ENCODE measurements at places on chromosomes 3 and 15. TPM values are rescaled to one million over a fixed set of nuclear protein-coding genes. Genes with fewer than 3 reads are reported as not detected.
A peak's percentile ranks its signal among the peaks of the same experiment; 100 is the strongest.

Gene MOBP
- total RNA-seq = not detected

GRCh38 chr15:64875641-64876223 lies 34.0 kb downstream of the PLEKHO2 start:
- DNase-seq = no peak

Gene NOX5
- total RNA-seq = not detected

- DNase-seq = no peak
Measured at GRCh38 chr15:39777496-39777895, 5.1 kb downstream of the FSIP1 start.

DNA sequence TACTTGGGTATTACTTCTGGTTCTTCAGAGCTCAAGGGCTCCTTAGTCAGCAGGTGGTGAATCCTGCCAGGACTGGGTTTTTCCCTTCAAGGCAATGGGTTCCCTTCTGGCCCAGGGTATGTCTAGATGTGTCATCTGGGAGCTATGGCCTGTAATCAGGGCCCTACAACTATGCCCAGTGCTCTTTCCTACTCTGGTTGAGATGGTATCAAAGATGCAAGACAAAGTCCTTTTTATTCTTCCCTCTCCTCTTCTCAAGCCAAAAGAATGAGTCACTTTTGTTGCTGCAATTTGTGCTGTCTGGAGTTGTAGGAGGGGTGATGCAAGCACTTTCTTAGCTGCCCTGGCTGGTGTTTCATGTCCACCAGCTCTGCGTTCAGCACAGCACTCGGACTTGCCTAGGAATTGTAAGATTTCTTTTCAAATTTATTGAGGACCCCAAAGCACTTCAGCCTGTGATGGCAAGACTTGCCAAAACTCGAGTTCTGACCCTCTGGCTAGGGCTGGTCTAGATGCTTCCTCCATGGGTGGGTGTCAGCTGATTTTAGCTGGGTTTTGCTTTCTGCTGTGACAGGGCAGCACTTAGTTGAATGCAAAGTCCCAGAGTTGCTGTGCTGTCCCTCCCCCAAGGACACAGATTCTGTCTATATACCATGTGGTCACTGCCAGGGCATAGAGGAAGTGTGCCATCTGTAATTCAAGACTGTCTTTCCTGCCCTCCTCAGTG lies 129.2 kb upstream of the CBLB start:
- peak; percentile 42 for DNase-seq

GRCh38 chr15:33028495-33028894 lies 166.0 kb downstream of the FMN1 start:
- peak; percentile 57 for DNase-seq

Gene LOXL1
- total RNA-seq = 14.6 TPM

DNA sequence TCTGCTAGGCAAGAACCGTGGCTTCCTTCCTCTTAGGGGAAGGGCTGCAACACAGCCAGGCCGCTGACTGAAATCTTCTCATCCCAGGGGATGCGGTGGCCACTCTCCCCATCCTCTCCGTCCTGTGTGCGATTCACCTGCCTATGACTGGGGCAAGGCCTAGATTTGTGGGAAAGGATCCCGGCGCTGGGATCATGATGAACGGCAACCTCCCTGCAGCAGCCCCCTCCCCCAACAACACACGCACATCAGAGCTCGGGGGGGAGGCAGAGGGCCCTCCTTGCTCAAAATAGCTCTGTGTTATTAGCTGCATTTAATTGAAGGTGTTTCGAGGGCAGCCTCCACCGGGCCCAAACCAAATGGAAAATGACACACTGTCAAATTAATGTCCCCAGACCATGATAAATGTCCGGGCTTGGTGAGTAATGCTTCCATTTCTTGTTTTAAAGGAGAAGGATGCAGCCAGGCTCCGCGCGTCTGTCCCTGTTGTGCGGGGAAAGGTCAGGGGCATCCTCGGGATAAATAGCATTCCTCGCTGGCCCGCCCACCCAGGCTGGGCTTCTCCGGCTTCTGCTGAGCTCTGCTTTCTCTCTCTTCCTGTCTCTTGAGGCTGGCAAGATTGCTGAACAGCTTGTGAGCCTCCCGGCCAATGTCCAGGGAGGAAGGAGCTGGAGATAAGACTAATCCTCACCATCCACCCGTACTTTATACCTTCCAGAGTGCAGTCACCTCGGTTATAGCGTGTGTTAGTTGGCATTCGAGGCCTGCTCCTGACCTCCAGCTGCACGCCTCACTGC lies 56.4 kb upstream of the TLE3 start:
- DNase-seq = peak; percentile 60

- no peak for DNase-seq
Measured at GRCh38 chr3:16802389-16802788, 82.4 kb upstream of the PLCL2 start.

DNA sequence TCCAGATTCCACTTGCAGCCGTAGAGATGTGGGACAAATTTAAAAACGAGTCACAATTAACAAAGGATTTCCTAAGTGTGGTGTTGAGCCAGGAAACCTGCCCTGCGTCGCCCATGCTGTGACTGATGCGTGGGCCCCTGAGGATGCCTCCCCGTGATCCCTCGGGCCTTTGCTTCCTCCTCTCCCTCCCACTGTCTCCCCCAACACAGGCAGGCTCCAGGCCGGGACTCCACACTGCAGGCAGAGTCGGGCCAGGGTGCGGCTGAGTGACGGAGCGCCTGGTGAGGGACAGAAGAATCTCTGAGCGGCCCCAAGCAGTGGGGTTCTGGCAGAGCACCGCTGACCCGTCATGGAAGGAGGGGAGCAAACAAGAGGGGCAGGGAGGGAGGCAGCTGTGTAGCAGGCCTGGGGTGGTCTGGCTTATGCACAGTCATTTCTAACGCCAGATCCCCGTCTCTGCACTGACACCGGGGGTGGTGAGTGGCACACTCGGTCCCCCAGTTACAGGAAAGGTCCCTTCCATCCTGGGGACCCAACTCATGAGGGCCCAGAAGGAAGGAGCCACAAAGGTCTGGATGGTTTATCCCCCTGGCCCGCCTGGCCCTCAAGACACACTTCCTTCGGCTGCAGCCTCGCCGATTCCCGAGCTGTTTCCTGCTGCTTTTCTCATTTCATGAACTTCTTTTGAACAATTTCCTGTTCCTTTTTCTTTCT lies 91.0 kb downstream of the XXYLT1 start:
- DNase-seq = no peak

- DNase-seq = no peak
Measured at GRCh38 chr3:186307594-186308221, 54.3 kb downstream of the DGKG start.

DNA sequence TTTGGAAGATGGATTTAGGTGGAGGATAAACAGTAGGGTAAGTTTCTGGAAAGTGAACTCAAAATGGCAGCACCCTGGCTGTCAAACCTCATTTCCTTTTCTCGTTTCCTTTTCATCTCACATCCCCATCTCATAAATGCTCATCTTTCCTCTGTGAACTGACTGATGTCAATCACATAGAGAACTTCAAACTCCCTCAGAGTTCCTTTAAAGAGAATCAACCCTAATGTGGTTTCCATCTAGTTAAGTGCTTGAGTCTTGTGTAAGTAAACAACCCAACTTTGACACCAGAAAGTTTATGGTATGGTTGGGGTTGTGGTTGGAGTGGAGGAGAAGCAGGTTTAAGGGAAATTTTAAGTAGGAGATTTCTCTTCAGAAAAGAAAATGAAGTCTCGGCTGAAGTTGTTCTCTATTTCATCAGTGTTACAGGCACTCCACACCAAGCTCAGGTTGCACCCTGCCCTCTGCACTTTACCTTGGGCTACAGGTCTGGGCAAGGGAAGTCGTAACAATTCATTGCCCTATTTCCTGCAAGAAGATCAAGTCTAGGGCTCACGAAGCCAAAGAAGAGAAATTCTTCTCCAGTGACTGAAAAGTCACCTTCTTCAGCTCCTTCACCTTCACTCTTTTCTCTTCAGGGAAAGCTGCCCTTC lies 34.4 kb upstream of the TNIK start:
- no peak for DNase-seq

- no peak for DNase-seq
Measured at GRCh38 chr15:68681836-68682235, 103.0 kb downstream of the CORO2B start.

GRCh38 chr3:183387797-183388196 lies 40.6 kb downstream of the MCF2L2 start:
- DNase-seq = no peak

Gene GLCE
- 7.6 TPM for total RNA-seq

Gene UTS2B
- total RNA-seq = 0.19 TPM

GRCh38 chr15:70014860-70015490 lies 82.7 kb downstream of the TLE3 start:
- DNase-seq = no peak

Gene NUP210
- 2.7 TPM for total RNA-seq

DNA sequence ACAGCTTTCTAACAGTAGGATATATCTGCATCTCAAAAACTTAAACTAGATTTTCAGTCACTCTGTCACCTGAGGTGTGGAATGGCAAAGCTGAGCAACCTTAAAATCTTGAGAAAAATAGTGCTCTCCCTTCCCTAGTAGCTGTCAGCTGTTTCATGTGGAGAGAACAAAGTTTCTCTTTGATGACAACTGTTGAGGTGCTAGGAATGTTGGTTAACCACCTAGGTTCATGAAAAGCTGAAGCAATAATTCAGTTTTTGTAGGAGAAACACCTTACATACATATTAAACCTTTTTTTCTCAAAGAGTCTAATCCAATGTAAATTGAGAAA lies 40.8 kb downstream of the TCF12 start:
- no peak for DNase-seq

Gene CDV3
- total RNA-seq = 145 TPM

GRCh38 chr3:151275091-151275490 lies 3.3 kb downstream of the P2RY14 start:
- DNase-seq = no peak

GRCh38 chr15:82126346-82126745 lies 80.5 kb upstream of the MEX3B start:
- DNase-seq = no peak

Gene ZNF660
- 0.73 TPM for total RNA-seq

DNA sequence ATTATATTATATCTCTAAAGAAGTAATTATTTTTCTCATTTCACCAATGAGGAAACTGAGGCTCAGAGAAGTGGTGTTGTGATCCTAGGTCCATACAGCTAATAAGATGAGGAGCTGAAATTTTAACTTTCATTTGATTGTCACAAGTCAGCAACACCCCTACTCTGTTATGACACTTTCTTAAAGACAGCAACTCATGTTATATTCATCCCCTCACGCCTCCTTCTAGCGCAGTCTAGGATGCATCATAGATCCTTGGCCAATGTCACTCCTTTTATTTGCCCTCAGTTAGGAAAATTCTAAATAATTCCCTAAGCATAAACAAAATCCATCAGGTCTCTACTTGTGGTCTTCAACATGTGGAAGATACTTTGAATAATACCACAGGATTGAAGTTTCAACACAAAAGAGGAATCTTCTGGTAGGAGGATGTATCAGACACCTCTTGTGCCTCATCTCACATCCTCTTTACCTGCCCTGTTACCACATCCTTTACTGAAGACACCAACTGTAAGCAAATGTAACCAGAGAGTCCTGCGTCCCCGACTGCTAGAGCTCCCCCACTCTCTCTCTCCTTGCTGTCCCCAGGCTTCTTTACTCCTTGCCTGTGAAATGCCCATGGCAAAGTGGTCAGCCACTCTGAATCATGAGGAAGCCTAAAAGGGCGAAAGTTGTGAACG lies 53.7 kb downstream of the TRIM42 start:
- DNase-seq = no peak

DNA sequence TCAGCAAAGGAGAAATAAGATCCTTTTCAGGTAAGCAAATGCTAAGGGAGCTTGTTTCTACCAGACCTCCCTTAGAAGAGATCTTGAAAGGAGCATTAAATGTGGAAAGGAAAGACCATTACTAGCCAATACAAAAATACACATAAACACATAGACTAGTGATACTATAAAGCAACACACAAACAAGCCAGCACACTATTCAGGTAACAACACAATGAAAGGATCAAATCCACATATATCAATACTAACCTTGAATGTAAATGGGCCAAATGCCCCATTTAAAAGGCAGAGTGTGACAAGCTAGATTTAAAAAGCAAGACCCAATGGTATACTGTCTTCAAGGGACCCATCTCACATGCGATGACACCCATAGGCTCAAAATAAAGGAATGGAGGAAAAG lies 317.6 kb downstream of the TBL1XR1 start:
- DNase-seq = no peak

Gene PYDC2
- total RNA-seq = not detected

DNA sequence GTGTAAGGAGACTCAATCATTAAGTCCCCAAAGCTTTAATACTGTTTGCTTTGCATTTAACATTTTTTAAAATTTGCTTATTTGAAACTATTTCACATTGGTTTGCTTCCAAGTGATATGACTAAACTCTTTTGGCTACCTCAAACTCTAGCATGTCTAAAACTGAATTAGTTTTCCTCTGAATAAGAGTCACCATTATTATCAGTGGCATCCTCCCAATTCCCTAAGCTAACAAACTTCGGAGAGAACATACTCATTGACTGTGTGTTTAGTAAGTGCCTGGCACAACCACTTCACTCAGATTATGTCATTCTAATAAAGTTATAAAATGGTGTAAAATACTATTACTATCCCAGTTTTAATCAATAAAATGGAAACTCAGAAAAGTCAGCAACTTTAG lies 21.9 kb downstream of the ATOSA start:
- DNase-seq = no peak

DNA sequence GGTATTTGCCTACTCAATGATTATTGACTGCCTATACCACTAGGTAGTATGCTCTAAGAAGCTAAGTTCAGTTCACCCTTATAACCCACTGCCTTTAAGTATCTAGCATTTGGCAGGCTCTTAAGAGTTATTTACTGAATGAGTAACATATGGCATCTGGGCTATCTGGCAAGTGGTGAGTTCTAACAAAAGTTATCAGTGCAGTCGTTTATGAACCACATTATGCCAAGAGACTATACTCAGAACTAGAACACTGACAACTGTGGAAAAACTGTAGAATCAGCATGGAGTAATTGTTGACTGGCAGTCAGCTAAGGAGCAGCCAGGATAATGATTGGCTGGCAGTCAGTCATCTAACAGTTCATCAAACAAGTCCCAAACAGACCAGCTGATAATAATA lies 25.8 kb downstream of the RAF1 start:
- no peak for DNase-seq

GRCh38 chr3:171383206-171384018 lies 76.8 kb downstream of the TNIK start:
- no peak for DNase-seq

GRCh38 chr15:34329006-34329405 lies 8.6 kb downstream of the SLC12A6 start:
- DNase-seq = no peak

DNA sequence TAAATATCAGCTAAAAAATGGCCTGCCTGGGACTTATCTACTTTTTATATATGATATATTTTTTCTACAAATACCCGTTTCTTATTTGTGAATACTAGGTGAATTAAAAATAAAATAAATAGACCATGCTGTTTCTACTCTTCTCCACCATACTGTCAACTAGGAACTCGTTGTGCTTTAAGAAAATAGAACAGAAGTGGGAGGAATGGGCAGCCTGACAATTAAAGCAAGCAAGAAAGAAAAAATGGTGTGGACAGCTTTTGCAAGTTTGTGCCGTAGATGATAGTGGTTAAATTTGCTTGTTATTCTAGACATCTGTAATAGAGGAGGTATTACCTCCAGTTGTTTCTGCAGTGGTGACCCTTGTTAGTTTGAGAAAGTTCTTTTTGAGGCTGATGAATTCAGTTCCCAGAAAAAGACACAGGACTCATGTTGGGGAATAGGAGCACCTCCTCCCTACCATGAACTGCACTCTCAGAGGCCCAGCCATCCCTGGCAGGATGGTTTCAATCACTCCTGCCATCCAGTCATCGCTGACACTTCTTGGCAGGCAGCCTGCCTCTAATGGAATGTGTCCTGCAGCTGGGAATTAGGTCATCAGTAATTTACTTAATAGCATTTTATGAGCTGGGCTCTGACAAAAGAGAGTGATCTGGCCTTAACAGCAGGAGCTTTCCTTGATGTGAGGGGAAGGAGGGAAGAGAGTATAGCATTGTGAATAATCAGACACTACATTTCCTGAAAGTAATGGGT lies 105.0 kb upstream of the GAP43 start:
- DNase-seq = peak; percentile 88
